ENCODE measurements at places on chromosomes 1 and 21. TPM values are rescaled to one million over a fixed set of nuclear protein-coding genes. Genes with fewer than 3 reads are reported as not detected.

KLF17 gene
- 0.34 TPM for total RNA-seq

COA6 gene
- total RNA-seq, result 32.0 TPM

DMBX1 gene
- total RNA-seq, result not detected

SPRR2E gene
- total RNA-seq, result not detected

AMY1C gene
- total RNA-seq, result not detected

TEX38 gene
- total RNA-seq, result not detected

TMEM200B gene
- total RNA-seq, result 3.8 TPM

BMP8B gene
- total RNA-seq, result 1.4 TPM

UBXN10 gene
- 1.4 TPM for total RNA-seq

KIF21B gene
- total RNA-seq, result 28.9 TPM

TEKT2 gene
- total RNA-seq, result 8.4 TPM

CD53 gene
- not detected for total RNA-seq

CSRP1 gene
- 1.5 TPM for total RNA-seq

SLFNL1 gene
- 0.37 TPM for total RNA-seq

PLCH2 gene
- total RNA-seq, result 0.59 TPM

SPOCD1 gene
- total RNA-seq, result 0.56 TPM

FCAMR gene
- total RNA-seq, result not detected

SLC25A24 gene
- 47.6 TPM for total RNA-seq

KRTAP19-6 gene
- not detected for total RNA-seq

ITGB2 gene
- 0.89 TPM for total RNA-seq

LTN1 gene
- total RNA-seq, result 21.2 TPM

DOP1B gene
- 14.5 TPM for total RNA-seq

SCYL3 gene
- 9.1 TPM for total RNA-seq

Data from neural crest cell (in vitro differentiated cells).